Stimulated activated CD8-positive, alpha-beta memory T cell treated with anti-CD3 and anti-CD28 coated beads, Interleukin-2, amount 100 ng/mL, for 1 hour (primary cell): ENCODE measurements at places on chromosomes 6 and 20.

DNA sequence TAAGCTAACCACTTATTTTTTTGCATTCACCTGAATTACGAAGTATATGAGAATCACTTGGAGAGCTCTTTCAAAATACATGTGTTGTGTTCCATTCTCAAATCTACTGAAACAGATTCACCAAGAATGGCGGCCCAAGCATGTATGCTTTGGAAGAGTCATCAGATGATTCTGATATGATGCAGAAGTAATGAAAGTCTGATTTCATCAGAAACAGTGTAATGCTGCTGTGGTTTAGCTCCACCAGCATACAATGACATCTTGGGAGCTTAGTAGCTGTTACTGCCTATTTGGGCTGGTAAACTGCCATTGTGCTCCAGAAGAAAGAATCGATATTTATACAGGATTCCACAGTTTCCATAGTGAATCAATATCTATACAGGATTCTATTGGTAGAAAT, 52.9 kb downstream of the UBR2 start:
- no peak for DNase-seq

DNA sequence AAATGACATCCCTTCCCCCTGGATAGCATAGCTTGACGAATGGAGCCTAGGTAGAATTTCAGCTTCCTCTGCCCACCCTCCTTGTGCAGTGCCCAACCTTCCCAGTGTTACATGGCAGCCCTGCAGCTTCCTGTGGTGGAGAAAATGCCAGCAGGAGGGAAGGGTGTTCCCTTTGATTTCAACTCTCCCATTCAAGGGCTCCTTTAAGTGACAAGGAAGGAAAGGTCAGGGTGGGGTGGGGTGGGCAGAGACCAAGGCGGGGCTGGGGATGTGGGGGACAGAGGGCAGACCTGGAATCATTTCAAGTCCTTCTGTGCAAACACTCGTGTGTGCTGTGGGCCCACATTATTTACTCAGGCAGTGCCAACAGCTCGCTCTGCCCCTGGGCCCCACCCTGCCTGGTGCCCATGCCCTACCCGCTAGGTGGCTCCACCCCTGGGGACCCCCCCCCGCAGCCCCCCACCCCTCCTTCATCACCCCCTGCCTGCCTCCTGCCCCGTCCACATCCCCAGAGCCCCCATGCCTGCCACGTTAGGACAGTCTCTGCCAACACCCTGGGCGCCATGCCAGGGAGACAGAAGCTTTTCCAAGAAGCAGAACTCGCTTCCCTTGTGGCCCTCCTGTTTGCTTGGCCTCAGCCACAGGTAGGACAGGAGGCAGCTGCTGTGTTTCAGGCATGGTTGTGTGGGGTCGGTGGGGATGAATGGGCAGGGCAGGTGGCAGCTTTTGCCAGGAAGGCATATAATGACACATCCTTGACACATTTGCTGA, 9.4 kb downstream of the SPDEF start:
- no peak for DNase-seq

DNA sequence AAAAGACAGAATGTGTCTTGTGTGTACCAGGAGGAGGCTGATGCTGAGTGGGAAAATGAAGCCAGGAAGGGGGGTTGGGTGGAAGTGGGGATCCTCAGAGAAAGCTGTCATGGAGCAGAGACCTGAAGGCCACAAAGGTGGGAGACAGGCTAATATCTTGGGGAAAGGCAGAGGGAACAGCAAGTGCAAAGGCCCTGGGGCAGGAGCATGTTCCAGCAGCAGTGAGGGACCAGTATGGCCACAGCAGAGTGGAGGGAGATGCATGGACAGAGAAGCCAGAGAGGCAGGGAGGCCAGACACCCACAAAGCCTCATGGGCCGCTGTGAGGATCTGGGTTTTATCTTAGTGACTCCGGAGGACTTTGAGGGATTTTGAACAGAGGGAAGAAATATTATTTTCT, 254.2 kb upstream of the SULF2 start:
- no peak for DNase-seq

DNA sequence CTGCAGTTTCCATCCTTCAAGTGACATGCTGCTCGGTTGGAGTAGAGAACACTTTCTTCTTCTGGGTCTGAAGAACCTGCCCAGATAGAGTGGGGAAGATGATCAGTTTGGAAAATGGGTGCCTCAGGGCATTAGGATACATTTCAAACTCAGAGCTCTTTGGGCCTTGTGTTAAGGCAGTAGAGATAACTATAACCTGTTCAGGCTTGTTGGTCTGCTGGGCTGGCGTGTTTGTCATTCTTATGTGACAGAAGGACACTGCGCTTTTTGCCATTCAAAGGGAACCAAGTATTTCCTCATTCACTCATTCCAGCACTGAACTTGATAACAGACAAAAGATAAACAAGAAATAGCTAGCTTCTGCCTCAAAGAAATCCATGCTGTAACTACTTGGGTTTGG, 3.8 kb downstream of the TOMM34 start:
- DNase-seq, result no peak
